ENCODE measurements at places on chromosomes 11 and 22. TPM values are rescaled to one million over a fixed set of nuclear protein-coding genes. Genes with fewer than 3 reads are reported as not detected.
A peak's percentile ranks its signal among the peaks of the same experiment; 100 is the strongest.

DNA sequence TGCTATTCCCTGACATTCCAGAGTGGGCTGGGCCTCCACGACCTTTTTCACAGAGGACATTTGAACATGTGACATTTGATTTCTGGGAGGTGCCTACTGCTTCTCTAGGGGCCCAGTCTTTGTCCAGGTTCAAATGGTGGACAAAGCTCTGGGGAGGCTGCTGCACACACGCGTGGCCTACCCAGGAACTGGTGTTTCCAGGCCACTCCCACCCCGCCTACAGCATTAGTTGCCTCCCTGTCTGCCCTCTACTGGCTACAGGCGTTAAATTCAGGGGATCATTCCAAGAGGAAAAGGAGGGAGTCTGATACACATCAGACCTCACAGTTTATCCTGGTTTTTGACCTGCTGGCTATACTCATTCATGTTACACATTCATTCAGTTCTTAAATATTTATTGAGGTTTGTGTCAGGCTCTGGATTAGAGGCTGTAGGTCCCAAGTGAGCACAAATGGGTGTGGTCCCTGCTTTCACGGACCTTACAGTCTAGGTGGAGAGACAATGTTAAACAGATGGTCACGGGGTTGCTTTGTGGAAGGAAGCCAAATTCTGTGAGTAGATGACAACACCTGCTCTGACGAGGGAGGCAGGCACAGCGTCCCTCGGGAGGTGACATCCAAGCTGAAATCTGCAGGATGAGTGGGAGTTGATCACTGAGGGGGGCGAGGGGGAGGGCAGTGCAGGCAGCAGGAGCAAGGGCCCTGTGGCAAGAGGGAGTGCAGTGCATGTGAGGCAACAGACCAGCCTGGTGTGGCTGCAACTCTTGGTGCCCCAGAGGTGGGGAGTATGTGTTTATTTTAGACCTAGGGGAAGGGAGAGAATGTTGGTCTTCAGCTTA, 11.8 kb downstream of the TUB start:
- H3K4me3 ChIP-seq, result no peak overlapping the region
- no peaks in the 10 kb centered on the region for H3K4me1 ChIP-seq
- no peak overlapping the region for H3K27ac ChIP-seq
- H3K36me3 ChIP-seq, result no peaks in the 10 kb centered on the region

DNA sequence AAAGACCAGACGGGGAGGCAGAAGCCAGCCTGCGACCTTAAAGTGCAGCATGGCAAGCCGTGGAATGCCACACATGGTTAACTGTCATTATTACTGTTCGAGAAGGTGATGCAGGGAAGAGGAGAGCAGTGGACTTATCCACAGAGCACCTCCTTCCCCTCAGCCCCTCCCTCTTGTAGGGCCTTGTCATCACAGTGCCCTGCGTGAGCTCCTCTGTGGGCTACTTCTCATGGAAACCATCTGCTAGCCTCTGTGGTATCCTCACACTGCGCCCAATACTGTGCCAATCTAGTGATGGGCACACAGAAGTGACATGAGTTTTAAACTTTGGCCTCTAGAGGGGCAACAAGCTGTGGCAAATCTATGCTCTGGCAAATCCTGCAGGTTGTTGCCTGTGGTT, 18.2 kb upstream of the CCDC134 start:
- H3K4me3 ChIP-seq, result peak overlapping the region; percentile 85
- DNase-seq, result peak; percentile 62
- peaks cover 36% of the 10 kb centered on the region for H3K36me3 ChIP-seq
- H3K4me1 ChIP-seq, result peaks cover 56% of the 10 kb centered on the region
- H3K27ac ChIP-seq, result peak overlapping the region; percentile 97

DNA sequence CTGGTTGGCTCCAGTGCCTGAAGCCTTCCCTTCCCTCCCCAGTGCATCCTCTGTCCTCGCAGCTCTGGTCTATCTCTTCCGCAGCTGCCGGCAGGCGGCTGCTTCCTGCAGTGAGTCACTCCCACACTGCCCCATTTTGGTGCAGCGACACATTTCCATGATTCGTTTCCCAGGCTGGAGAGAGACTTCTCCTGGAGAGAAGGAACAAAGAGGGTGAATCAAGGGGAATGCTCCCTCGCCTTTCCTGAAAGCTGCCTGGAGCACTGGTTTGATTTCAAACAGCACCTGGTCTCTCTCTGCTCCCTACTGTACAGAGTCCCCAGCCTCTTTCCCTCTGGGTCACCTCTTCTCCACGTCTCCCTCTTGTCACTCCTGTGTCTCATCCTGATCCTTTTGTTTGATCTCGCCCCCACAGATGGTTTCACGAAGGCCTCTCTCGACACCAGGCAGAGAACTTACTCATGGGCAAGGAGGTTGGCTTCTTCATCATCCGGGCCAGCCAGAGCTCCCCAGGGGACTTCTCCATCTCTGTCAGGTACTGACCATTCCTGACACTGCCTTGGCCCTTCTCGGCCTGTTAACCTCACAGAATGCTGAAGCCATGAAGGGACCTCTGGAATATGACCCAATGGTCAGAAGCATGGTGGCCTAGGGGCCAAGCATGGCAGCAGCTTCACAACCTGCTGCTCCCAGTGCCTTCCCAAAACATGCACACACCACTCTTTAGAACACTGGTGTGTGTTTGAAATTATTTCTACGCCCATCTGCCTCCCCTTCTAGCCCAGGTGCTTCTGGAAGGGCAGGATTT, at the start of gene TMA7B:
Gene TMA7B, plus strand, starts transcription at position 758 of the 808 bp plus-strand sequence. CDS start 3,978 bp downstream, outside the sequence.
- no peaks in the 10 kb centered on the region for H3K27me3 ChIP-seq
- H3K4me3 ChIP-seq, result no peak within 1 kb of the TSS
- peaks cover 83% of the 10 kb centered on the region for H3K36me3 ChIP-seq
- H3K27ac ChIP-seq, result peak within 1 kb of the TSS; percentile 74

DNA sequence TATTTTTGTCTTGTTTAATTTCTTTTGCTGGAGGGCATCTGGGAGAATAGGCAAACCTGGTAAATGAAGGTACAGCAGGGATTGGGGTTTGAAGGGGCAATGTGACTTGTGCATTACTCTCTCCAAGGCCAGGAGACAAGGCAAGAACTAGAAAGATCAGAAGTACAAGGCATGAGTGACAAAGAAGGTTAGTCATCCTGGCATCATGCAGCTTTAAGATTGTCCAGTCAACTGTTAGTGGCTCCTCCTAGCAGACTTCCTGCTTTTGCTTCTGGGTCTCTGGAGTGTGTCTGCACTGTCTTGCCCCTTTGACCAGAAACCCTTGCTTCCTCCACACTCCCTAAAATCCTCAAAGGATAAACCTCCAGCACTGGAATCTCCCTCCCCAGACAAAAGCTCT, 27.2 kb upstream of the GLYATL1 start:
- H3K27me3 ChIP-seq, result peaks cover 14% of the 10 kb centered on the region
- H3K36me3 ChIP-seq, result no peaks in the 10 kb centered on the region
- no peak overlapping the region for H3K27ac ChIP-seq
- no peak overlapping the region for H3K4me3 ChIP-seq

GRCh38 chr22:37498289-37498909, 12.2 kb upstream of the MFNG start:
- DNase-seq, result peak; percentile 75
- H3K27ac ChIP-seq, result no peak overlapping the region
- H3K27me3 ChIP-seq, result peaks cover 18% of the 10 kb centered on the region
- peaks cover 12% of the 10 kb centered on the region for H3K4me1 ChIP-seq

- DNase-seq, result no peak
- no peaks in the 10 kb centered on the region for H3K36me3 ChIP-seq
- peaks cover 13% of the 10 kb centered on the region for H3K4me1 ChIP-seq
- H3K27me3 ChIP-seq, result peaks cover 16% of the 10 kb centered on the region
These were observed 124.9 kb downstream of the RBFOX2 start for GRCh38 chr22:35903571-35904335.

- H3K36me3 ChIP-seq, result peaks cover 69% of the 10 kb centered on the region
- no peak overlapping the region for H3K4me3 ChIP-seq
- no peak overlapping the region for H3K27ac ChIP-seq
- DNase-seq, result no peak
- H3K4me1 ChIP-seq, result no peaks in the 10 kb centered on the region
- no peaks in the 10 kb centered on the region for H3K27me3 ChIP-seq
These were observed 30.4 kb downstream of the CYP2R1 start for GRCh38 chr11:14861680-14862079.

- H3K4me1 ChIP-seq, result no peaks in the 10 kb centered on the region
- peaks cover 5% of the 10 kb centered on the region for H3K36me3 ChIP-seq
- DNase-seq, result no peak
- H3K4me3 ChIP-seq, result no peak overlapping the region
- H3K27ac ChIP-seq, result no peak overlapping the region
- H3K27me3 ChIP-seq, result peaks cover 27% of the 10 kb centered on the region
These were observed 7.8 kb upstream of the P4HA3 start for GRCh38 chr11:74319139-74319816.

- no peak overlapping the region for H3K4me3 ChIP-seq
- H3K4me1 ChIP-seq, result no peaks in the 10 kb centered on the region
- H3K27me3 ChIP-seq, result no peaks in the 10 kb centered on the region
- no peaks in the 10 kb centered on the region for H3K36me3 ChIP-seq
These were observed 170.9 kb downstream of the MIAT start for GRCh38 chr22:26828311-26828710.

- no peak overlapping the region for H3K4me3 ChIP-seq
- H3K27ac ChIP-seq, result no peak overlapping the region
- DNase-seq, result no peak
- H3K4me1 ChIP-seq, result peaks cover 27% of the 10 kb centered on the region
These were observed 14.2 kb upstream of the APOBEC3A start for GRCh38 chr22:38943201-38943600.

DNA sequence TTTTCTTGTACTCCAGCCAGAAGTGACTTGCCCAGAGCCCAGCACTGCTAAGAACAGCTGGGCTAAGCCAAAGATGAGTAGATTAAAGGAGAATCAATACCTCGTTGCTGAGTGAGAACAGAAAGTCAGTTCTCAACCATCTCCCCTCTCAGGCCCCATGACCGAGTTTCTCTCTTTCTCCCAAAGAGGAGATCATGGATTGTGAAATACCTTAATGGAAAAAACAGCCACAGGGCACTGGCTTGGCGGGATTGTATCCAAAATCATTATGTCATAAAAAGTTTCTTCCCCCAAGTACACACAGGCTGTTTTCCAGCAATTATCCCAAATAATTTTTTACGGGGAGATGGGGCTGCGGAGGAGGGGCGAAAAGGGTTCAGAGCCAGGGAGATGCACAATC, 111.8 kb upstream of the TMEM45B start:
- no peaks in the 10 kb centered on the region for H3K36me3 ChIP-seq
- no peak overlapping the region for H3K27ac ChIP-seq
- no peak overlapping the region for H3K4me3 ChIP-seq
- DNase-seq, result no peak
- H3K27me3 ChIP-seq, result no peaks in the 10 kb centered on the region

- no peak overlapping the region for H3K4me3 ChIP-seq
- H3K27ac ChIP-seq, result no peak overlapping the region
- H3K27me3 ChIP-seq, result no peaks in the 10 kb centered on the region
- no peaks in the 10 kb centered on the region for H3K36me3 ChIP-seq
- DNase-seq, result no peak
- no peaks in the 10 kb centered on the region for H3K4me1 ChIP-seq
These were observed 40.1 kb downstream of the LDLRAD3 start for GRCh38 chr11:35983981-35984380.

GRCh38 chr11:47264521-47264920, 5.4 kb upstream of the MADD start:
- no peaks in the 10 kb centered on the region for H3K36me3 ChIP-seq
- H3K4me1 ChIP-seq, result peaks cover 33% of the 10 kb centered on the region
- no peak for DNase-seq
- no peak overlapping the region for H3K4me3 ChIP-seq
- H3K27me3 ChIP-seq, result no peaks in the 10 kb centered on the region
- H3K27ac ChIP-seq, result no peak overlapping the region

DNA sequence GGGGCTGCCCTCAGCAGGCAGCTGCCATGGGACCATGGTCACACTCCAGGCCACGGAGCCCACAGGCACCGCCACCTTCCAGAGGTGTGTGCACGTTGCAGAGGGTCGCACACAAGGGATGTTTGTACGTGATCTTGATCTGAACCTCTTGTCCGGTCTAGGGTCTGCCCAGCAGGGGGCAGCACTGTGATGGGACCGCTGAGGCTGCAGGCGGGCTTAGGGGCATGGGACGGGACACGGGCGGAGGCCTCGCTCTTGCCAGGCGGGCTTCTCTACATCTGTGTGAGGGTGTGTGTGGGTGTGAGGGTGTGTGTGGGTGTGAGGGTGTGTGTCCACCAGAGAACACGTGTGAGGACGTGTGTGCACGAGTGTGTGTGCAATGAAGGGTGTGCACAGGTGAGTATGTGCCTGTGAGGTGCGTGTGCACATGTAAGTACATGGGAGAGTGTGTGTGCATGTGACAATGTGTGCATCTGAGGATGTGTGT, 52.4 kb downstream of the CACNA1I start:
- peak; percentile 71 for DNase-seq
- peaks cover 10% of the 10 kb centered on the region for H3K27me3 ChIP-seq

DNA sequence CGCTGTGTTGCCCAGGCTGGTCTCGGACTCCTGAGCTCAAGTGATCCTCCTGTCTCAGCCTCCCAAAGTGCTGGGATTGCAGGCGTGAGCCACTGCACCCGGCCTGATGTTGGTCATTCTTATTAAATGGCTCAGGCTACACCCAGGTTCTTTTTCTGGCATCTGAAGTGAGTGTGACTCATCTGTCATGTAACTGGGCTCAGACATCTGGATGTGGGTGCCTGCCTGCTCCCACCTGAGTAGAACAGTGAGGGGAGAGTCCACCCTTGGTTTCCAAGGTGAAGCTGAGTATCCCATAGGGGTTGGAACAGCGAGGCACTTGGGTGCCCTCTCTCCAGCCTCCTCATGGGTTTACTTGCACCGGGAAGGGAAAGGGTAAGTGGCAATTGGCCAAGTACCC, 36.7 kb upstream of the EIF3D start:
- no peak overlapping the region for H3K27ac ChIP-seq
- H3K27me3 ChIP-seq, result peaks cover 40% of the 10 kb centered on the region
- no peak overlapping the region for H3K4me3 ChIP-seq
- H3K4me1 ChIP-seq, result peaks cover 8% of the 10 kb centered on the region
- H3K36me3 ChIP-seq, result no peaks in the 10 kb centered on the region

GRCh38 chr11:121439337-121439736, 12.8 kb upstream of the SORL1 start:
- H3K27me3 ChIP-seq, result no peaks in the 10 kb centered on the region
- no peak overlapping the region for H3K27ac ChIP-seq
- H3K36me3 ChIP-seq, result peaks cover 1% of the 10 kb centered on the region
- no peak for DNase-seq
- H3K4me3 ChIP-seq, result no peak overlapping the region

- H3K27me3 ChIP-seq, result no peaks in the 10 kb centered on the region
- peaks cover 7% of the 10 kb centered on the region for H3K4me1 ChIP-seq
- peaks cover 61% of the 10 kb centered on the region for H3K36me3 ChIP-seq
- DNase-seq, result no peak
- H3K4me3 ChIP-seq, result no peak overlapping the region
These were observed 17.8 kb downstream of the CHORDC1 start for GRCh38 chr11:90204832-90205646.

CCDC73 gene
- total RNA-seq, result not detected

MIOX gene
- 0.60 TPM for total RNA-seq

POU2AF1 gene
- total RNA-seq, result 7.8 TPM

NXPE1 gene
- not detected for total RNA-seq

OR8K1 gene
- not detected for total RNA-seq

SMC1B gene
- total RNA-seq, result 0.81 TPM

PHOX2A gene
- total RNA-seq, result not detected

PAX6 gene
- total RNA-seq, result not detected

APOBEC3H gene
- 128 TPM for total RNA-seq

Data from activated CD4-positive, alpha-beta memory T cell treated with anti-CD3 and anti-CD28 coated beads, Interleukin-2, amount 10 ng/mL, durations not matched to agents 7 days and 5 days (primary cell).